GM23248 (cell line): ENCODE measurements at places on chromosomes 2 and 18. TPM values are rescaled to one million over a fixed set of nuclear protein-coding genes. Genes with fewer than 3 reads are reported as not detected.

CFAP65 gene
- polyA plus RNA-seq, result 0.08 TPM in 1 of 2 replicates, not detected in the other

MLPH gene
- 10.8 and 14.9 TPM in 2 replicates for polyA plus RNA-seq

ADD2 gene
- polyA plus RNA-seq, result not detected in 2 replicates

IHH gene
- polyA plus RNA-seq, result not detected in 2 replicates

SH2D6 gene
- polyA plus RNA-seq, result 0.31 TPM in 1 of 2 replicates, not detected in the other

SH3RF3 gene
- polyA plus RNA-seq, result 1.5 and 2.1 TPM in 2 replicates

FLACC1 gene
- 0.34 and 1.4 TPM in 2 replicates for polyA plus RNA-seq

TRIM43 gene
- polyA plus RNA-seq, result not detected in 2 replicates

NEUROD1 gene
- polyA plus RNA-seq, result not detected in 2 replicates

ANKRD62 gene
- not detected in 2 replicates for polyA plus RNA-seq
